ENCODE measurements at places on chromosomes 16 and 17.
A peak's percentile ranks its signal among the peaks of the same experiment; 100 is the strongest.

DNA sequence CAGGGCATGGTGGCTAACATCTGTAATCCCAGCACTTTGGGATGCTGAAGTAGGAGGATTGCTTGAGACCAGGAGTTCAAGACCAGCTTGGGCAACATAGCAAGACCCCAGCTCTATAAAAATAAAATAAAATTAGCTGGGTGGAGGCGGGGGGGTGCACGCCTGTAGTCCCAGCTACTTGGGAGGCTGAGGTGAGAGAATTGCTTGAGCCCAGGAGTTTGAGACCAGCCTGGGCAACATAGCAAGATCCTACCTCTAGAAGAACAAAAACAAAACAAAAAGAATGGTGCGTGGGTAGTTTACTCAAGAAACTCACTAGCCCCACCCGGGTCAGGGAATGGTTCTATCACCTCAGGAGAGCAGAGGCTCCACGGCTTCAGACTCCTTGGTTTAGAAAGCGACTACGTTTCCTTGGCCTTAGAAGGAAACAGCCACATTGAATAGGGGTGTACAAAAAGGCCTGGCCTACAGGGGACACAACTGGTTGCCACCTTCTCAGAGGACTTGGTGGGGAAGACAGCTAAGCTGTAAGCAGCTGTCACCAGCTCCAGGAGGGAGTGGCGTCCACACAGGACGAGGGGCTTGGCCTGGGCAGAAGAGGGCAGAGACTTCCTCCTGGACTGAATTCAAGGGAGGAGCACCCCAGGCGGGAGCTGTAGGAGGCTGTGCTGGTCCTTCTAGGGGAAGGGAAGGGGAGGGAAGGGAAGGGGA is 716 bp downstream of the TK1 start:
- DNase-seq = peak; percentile 55

- DNase-seq = no peak
Measured at GRCh38 chr17:73138541-73139138, 26.2 kb upstream of the SSTR2 start.

- DNase-seq = peak; percentile 59
Measured at GRCh38 chr17:4497101-4497824, 1.4 kb upstream of the SPNS2 start.

GRCh38 chr16:80463326-80463725 is 77.5 kb upstream of the DYNLRB2 start:
- DNase-seq = no peak

- no peak for DNase-seq
Measured at GRCh38 chr17:75260641-75261335, 618 bp downstream of the GGA3 start.

- DNase-seq = no peak
Measured at GRCh38 chr16:66254751-66255150, 111.7 kb upstream of the CDH5 start.

DNA sequence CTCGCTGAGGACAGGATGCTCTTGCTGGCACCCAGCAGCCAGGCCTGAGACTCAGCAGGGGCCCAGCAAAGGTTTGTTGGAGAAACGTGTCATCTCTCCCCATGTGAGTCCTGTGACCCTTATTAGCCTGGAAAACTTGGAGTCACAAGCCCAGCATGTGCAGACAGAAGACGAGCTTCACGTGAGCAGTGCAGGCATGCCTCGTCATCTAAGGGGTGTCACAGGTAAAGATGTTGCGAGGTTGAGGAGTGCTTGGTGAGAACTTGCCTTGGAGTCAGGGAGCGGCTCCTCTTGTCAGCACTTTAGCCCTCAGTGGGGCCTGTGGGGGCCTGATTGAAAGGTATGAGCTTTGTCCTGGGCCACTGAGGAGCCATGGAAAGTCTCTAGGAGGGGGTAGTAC is 2.1 kb upstream of the CTRL start:
- DNase-seq = no peak

- no peak for DNase-seq
Measured at GRCh38 chr16:28155293-28155692, 56.5 kb downstream of the XPO6 start.

GRCh38 chr17:30472238-30472890 is 4.8 kb upstream of the GOSR1 start:
- no peak for DNase-seq

GRCh38 chr17:80389011-80389995 is 25.7 kb upstream of the ENDOV start:
- no peak for DNase-seq

DNA sequence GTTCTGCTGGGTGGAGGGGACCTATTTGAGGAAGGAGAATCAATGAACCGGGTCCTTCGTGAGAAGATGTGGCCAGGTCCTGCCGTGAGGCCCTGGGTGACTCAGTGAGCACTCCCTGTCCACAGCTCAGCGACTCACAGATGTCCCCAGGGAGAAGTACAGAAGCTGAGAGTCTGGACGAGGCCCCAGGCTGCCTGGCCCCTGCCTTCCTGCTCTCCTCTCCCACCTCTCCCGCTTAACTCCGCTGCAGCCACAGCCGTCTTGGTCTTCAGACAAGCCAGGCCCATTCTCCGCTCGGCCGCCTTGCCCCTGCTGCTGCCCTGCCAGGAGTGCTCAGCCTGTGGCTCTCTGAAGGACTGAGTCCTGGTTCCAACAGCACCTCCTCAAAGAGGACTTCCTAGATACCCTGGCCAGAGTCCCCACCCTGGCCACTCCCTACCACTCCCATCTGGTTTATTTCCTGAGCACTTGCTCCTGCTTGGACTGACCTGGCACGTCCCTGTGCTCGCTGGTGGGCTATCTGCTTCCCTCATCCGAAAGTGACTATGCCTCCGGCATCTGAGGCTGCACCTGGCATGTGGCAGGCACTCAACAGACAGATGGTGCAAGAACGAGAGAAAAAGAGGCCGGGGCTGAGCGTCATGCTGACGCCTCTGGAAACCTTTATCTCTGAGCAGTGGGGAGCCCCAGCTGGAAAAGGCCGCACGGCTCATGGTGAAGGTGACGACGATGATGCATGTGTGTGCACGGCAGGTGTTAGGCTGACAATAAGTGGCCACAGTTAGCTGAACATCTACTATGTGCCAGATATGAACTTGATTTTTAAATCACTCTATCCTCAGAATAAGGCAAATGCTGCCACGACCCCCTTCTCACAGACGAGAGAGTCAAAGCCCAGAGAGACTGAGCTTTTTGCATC is 9.2 kb upstream of the TNFRSF13B start:
- DNase-seq = no peak

DNA sequence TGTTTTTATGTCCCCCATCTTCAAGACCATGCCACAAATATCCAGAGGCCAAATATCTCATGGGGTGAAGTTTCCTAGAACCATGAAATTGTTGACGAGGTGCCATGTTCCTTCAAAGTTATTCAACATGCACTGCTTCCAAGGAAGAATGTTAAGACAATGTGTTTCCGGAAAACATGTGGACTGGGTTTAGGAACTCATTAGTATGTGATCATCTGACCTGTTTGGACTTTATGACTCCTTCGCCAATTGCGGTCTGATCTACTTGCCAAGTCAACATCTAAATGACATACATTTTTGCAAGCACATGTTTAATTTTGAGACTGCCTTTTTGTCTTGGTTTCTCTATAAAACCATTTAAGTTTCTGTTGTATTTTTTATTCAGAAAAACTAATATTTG is 234.8 kb downstream of the MAF start:
- DNase-seq = no peak

DNA sequence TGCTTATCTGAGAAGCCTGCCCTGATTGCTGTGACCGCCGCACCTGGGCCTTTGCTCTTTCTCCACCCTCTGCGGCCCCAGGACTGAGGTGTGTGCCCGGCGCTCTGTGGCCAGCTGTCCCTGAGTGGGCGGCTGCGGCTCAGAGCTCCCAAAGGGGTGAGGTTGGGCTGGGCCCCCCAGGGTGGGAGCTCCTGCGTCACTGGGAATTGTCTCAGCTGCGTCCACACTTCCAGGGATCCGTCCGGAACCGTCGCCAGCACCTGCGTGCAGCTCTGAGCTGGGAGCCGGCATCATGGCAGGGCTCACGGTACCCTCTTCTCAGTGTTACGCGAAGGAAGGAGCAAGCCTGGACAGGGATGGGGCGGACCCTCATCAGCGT is 24.3 kb downstream of the ZNF469 start:
- DNase-seq = no peak

DNA sequence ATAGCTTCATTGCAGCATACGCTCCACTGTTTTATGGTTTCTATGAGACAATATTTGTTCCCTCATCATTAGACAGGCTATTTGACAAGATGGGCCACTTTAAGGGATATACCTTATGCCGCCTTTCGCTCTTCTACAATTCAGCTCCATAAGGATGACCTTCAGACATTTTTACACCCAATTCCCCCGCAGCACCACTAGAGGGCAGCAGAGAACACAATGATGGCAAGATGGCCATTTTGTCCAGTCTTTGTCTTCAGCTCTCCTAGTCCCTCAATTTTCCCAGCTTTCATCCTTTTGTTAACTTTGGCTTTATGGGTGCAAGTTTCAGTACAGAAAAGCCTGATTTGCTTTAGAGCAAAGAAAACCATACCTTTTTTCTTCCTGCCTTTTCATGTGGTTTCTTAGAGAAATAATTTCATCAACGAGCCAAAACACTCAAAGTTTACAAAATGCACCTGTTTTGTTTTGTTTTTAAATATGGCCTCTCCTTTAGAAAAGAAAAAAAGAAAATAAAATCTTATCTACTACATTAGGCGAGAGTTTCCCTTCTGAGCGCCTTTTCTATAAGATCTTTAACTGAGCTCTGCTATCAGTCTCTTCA is 355.3 kb downstream of the TOX3 start:
- peak; percentile 82 for DNase-seq

GRCh38 chr16:27441276-27441675 is 39.3 kb downstream of the IL21R start:
- no peak for DNase-seq

DNA sequence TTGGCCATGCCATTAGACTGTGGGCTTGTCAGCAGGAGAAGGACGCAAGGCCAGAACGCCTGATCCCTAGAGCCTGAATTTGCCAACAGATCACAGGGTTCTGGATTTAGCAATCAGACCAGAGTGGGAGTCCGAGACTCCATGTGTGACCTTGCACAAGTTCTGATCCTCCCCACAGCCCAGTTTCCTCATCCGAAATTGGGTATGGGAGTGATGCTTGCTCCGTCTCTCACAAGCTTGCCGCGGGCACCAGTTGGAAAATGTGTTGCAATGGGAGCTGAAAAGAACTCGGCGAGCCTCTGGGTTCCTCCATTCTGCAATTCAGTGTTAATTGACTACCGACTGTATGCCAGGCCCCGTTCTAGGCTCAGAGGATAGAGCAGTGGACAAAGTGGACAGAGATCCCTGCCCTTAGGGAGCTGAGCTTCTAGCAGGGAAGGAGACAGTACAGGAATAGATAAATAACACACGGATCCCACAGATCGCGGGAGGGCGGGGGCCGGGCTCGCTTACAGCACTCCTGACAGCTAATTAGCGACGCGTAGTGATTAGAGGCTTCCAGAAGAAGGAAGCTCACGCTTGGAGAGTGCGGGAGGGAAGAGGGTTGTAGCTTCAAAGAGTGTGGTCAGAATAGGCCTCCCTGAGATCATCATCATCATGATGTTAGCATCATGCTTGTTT is 150.4 kb upstream of the CIBAR2 start:
- no peak for DNase-seq

GRCh38 chr17:16328997-16329396 is 24.3 kb downstream of the CENPV start:
- peak; percentile 20 for DNase-seq

DNA sequence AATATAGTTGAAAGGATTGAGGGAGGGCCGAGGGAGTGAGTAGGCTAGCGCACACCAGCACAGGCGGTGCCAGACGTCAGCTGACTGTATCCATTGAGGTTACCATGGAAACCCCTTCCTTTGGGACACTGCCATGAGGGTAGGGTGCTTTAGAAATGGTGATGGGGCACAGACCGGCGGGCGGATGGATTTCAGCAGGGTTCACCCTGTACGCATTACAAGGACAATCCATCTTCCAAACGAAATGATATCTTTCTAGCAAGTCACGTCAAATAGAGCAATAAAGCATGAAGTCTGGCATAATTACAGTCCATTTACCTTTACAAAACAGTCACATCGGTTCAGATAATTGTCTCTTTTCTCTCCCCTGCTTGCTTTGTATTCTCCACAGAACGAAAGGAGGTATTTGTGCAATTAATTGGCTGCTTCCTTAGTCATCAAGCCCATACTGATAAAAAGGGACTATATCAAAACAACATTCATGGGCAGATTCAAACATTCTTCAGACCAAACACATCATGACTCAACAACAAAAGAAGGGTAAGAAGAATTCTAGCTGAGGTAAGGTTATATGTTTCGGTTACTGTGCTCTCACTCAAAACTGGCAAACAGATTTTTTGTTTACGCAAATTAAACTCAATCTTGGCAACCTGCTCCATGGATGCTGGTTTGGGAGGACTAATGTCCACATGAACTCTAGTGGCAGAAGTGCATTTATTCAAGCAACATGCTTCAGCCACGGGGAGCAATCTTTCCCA is 140.6 kb downstream of the CDK5R1 start:
- DNase-seq = no peak

DNA sequence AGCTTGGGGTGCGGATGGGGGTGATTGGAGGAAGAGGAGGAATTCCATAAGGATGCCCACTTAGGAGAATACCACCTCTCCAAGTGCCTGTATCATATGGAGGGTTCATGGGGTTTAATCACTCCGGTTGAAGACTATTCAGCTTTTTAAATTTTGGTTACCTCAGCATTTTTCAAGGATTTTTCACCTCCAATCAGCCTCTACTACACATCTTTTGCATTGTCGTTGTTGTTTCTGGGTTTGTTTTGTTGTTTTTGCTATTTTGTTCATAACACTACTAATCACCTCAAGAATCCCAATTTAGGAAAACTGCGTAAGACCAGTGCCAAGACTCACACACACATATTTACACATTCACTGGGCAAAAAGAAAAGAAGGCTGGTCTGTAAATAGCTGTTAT is 619.5 kb upstream of the CDH5 start:
- DNase-seq = no peak

- DNase-seq = no peak
Measured at GRCh38 chr16:57920880-57921229, 50.1 kb downstream of the CNGB1 start.

- no peak for DNase-seq
Measured at GRCh38 chr17:80774146-80774545, 217.5 kb upstream of the CHMP6 start.

GRCh38 chr16:1746693-1747195 is 24.6 kb downstream of the NME3 start:
- no peak for DNase-seq

DNA sequence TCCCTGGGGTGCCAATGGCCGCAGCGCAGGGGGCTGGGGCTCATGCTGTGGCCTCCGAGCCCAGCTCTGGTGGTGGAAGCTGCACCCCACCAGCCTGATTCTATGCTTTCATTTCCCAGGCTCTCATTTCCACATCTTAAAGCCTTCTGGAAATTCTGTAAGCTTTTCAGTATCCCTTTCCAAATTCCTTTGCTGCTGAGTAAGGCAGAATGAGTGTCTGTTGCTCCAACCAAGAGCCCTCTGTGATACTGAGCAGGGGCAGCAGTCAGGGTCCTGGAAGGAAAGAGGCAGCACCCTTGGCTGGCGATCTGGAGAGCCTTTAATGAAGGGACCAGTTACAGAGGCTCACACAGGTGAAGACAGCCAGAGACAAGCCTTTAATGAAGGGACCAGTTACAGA is 79.5 kb upstream of the FOXF1 start:
- DNase-seq = no peak

Measured in AG20443 (cell line).